ENCODE measurements at places on chromosomes 3 and 15.

- DNase-seq, result no peak
Measured at GRCh38 chr3:7798276-7798675, 703.3 kb upstream of the LMCD1 start.

GRCh38 chr3:15630646-15631350 lies 29.3 kb downstream of the BTD start:
- DNase-seq, result peak; percentile 41

DNA sequence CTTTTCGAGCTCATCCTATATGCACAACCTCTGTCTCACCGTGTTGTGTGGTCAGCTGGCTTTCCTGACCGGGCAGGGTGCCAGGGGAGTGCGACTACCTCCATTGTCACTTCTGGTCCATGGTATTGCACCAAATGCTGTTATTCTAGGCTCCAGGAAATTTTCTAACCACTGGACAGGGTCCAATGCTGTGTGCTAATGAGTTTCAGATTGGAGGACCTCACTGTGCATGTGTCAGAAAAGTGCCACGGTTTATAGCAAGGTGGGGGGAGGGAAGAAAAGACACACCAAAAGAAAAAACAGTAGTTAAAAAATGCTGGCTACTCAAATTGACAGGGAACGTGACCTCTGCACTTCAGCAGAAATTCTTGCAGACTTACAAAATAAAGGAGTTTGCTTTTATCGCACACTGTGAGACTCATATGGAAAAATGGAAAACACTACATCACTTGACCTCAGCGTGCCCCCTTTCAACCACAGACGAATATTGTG lies 480.1 kb downstream of the FOXP1 start:
- DNase-seq, result peak; percentile 74

DNA sequence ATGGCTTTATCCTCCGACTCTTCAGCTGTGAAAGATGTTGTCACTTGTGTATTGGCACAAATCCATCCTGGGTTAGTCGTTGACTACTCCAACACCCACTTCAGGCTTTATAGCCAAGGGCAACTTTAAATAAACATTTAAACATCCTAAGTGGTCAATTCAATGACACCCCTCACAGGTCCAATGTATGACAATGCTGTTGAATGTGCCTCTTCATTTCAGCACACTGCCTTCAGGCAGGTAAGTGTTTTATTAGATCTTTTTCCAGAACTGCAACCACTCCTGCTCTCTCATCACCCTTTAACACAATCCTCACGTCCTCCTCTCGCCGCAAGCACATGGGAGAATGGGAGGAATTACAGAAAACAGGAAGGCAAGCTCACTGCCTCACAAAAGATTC lies 30.3 kb downstream of the IL12A start:
- no peak for DNase-seq

DNA sequence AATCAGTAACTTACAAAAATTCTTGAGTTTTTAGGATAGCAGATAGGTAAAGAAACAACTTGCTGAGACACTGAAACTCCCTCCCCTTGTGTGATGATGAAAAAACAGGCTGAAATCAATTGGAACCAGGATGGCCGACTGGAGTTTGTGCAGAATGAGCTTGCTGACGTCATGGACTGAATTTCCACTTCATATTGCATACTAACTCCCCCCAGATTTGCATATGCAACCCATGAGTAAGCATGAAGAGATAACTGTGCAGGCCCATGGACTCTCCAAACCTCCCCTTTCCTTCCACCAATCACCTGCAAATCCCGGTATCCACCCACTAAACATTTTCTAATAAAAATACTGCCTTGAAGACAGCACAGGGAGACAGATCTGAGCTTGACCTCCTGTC lies 82.0 kb upstream of the SCN5A start:
- no peak for DNase-seq

DNA sequence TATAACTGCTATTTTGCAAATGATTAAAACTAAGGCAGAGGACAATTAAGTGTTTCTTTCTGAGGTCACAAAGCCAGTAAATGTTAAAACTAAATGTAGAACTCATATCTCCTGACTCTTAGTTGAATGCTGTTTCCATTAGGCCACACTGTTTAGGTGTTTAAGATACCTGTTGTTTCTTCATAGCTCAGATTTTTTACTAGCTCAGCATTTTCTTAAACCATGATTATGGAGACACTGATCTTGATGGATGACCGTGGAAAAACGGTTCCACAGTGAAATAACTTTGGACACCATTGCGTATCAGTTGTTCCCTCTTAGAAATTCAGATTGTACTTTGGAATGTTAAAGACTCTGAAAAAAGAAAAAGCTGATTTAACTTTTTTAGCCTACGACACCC lies 177.5 kb downstream of the TCF12 start:
- DNase-seq, result no peak

GRCh38 chr3:187016639-187017345 lies 86.5 kb downstream of the ST6GAL1 start:
- no peak for DNase-seq

DNA sequence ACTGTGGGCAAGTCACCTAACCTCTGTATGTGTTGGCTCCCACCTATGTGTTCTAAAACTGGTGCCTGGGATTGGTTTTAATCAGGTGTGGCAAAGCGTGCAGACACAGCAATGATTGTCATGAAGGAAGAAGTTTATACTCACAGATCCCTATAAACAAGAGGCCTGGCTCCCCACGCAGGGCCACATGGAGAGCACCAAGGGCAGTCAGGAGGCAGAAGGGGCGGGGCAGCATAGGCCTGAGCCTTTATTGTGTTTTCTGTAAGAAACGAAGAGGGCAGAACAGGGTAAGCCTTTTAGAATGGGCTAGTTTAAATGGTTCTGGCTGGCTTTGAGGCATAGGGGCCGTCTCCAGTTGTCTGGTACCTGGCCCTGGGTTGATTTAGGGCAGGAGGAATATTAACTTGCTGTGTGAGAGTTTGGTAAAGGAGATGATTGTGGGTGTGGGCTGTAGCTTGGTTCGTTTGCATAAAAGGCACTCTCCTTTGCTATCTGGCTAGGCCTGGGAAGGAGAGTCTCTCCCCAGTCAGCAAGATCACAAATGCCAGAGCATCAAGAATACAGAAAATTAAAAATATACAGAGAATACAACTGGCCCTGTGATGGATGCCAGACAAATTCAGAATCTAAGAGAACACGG lies 2.2 kb upstream of the FBXW12 start:
- no peak for DNase-seq

GRCh38 chr3:114067804-114068203 lies 11.3 kb downstream of the QTRT2 start:
- no peak for DNase-seq

DNA sequence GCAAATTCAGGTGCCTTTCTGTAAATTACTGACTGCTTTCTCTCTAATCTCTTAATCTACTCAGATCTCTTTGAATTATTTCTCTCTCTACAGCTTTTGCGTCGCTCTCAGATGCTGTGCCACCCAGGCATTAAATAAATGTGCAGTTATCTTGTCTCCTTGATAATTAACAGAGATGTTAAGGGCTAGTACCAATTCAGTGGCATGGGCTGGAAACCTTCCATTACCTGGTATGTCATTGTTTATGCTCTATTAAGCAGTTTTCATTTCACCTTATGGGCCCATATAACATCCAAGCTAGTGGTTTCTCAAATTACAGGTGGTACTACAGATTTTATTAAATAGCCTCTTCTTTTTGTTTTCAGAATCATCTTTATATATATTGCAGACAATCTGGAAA lies 66.0 kb downstream of the PEX5L start:
- DNase-seq, result no peak

GRCh38 chr3:12370758-12371157 lies 81.9 kb downstream of the PPARG start:
- DNase-seq, result no peak

GRCh38 chr3:33441225-33441976 lies 1.2 kb upstream of the UBP1 start:
- DNase-seq, result no peak

DNA sequence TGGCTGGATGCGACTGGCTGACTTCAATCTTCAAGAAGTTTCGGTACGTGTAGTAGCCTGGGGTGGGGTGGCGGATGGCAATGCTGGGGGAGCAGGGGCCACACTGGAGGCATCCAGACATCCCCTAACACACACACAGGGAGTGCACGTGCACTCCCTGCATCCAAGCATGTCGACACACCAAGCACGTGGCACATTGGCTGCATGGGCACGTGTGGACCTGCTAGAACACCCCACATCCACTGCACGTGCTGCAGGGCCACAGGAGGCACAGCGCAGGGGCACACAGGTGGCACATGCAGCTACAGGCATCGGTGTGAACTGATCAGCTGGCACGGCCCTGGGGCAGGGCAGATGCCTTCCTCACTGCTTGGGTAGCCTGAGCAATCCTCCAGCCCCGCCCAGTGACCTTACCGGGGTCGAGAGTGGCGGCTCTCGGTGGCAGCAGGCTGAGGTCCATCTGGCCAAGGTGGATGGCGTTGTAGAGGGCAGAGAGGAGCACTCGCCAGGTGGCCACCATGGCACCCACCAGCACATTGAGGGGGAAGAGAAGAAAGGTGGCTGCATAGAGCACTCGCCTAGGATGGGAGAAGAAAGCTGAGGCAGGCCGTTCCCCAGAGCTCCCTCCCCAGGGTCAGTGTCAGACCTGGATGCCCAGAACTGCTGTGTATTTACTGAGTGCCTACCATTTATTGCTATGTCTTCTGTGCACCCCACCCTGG lies 7.5 kb downstream of the ISLR start:
- DNase-seq, result no peak
